NCI-H2081 treated with DMSO at 0.1 percent for 48 hours (cell line): ENCODE measurements at places on chromosomes 12 and 14.

DNA sequence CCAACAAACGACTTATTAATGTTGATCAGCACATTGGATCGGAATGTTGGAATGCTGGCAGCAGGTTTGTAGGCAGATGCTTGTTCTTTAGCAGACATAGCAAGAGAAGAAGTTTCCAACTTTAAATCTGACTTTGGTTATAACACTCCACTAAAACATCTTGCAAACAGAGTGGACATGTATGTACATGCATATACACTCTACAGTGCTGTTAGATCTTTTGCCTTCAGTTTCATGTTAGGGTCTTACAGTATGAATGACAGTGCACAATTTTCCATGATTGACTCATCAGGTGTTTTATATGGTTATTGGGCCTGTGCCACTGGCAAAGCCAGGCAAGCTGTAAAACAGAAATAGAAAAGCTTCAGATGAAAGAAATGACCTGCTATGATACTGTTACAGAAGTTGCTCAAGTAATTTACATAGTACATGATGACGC is 14.3 kb upstream of the DHRS7 start:
- DNase-seq, result no peak

- no peak for DNase-seq
Observed at GRCh38 chr14:75418850-75419768, 8.7 kb upstream of the JDP2 start.

DNA sequence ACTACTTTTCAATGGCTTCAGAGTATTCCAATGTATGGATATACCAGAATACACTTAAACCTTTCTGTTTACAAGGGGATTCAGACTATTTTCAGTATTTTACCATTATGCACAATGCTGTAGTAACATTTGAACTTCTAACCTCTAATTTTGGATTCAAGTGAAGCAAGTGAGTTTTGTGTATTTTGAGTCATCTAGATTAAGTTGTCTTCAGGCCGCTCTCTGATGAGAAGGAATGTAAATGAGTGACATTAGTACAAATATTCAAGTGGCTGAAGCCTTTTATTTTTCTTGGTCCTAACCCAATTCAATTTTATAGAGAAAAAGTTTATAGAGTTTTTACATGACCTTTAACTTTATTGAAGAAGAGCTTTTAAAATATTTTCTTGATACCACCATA is 125.6 kb downstream of the PDE3A start:
- DNase-seq, result no peak

GRCh38 chr14:57462551-57462950 is 31.1 kb downstream of the CCDC198 start:
- DNase-seq, result no peak

GRCh38 chr14:89855961-89856656 is 98.4 kb downstream of the EFCAB11 start:
- DNase-seq, result no peak

GRCh38 chr14:89394972-89395371 is 22.1 kb downstream of the FOXN3 start:
- DNase-seq, result no peak

GRCh38 chr12:53381731-53382630 is 2.0 kb downstream of the SP1 start:
- no peak for DNase-seq

GRCh38 chr12:109727039-109727723 is 13.6 kb downstream of the FAM222A start:
- DNase-seq, result no peak

GRCh38 chr12:128356547-128356946 is 89.6 kb downstream of the TMEM132C start:
- no peak for DNase-seq

DNA sequence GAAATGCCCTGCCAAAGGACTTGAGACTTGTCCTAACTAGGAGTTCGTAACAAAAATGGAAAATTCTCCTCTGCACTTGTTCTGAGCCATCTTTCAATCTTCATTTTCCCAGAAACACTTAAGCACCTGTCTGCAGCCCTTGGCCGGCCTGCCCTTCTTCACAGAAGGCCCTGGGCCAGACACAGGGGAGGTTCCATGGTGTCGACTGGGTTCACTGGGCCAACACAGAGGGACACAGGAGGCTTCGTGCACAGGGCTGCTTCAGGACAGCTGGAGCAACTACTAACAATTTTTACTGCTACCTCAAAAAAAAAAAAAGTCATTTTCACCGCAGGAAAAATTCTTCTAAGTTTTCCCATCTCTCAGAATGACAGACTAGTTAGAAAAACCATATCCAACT is 19.6 kb downstream of the NID2 start:
- no peak for DNase-seq

DNA sequence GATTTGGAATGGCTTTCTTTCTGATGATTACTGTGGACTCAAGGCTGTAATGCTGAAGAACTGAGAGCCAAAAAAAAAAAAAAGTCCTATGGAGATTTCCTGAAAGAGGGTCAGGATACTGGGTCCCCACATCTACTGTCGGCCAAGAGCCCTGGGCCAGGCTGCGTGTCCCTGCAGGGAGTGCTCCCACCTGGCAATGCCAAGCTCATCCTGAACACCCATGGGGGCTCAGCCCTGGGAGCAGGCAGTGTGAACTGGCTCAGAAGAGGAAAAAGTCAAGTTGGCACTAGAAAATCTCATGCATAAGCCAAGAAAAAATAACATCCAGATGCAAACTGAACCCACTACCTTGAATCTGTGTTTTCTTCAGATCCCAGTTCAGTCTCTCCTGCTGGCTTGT is 35.0 kb upstream of the SMOC1 start:
- DNase-seq, result no peak

DNA sequence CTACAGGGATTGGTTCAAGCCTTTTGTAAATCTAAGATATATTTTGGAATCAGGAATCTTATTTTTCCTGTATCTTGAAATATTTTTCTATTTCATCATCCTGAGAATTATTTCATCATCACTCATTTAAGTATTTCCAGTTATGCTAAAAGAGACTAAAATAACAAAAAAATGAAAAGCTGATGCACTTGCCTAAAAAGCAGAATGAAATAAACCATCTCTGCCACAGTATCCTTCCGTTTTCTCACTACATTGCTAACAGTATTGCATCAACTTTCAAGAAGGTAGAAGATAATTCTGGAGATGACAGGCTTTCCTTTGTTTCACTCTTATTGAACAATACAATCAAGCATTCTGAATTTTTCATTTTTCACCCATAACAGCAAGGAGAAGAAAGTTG is 31.1 kb upstream of the EIF5 start:
- no peak for DNase-seq

DNA sequence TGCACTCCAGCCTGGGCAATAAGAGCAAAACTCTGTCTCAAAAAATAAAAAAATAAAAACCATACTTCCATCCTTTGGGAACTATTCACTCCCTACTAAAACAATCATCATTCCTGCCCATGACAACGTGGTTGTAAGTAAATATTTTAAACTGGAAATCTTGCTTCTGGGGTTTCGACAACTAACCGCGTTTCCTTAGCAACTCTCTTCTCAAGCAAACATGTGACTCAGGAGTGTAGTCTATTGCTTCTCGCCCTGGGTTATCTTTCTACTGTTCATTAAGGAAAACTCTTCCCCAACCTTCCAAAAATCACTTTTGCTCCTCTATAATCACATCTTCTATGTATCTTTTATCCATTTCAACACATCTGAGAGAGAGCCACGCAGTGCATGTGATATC is 21.8 kb downstream of the APPL2 start:
- no peak for DNase-seq

GRCh38 chr14:59098377-59098776 is 90.1 kb upstream of the DAAM1 start:
- no peak for DNase-seq

DNA sequence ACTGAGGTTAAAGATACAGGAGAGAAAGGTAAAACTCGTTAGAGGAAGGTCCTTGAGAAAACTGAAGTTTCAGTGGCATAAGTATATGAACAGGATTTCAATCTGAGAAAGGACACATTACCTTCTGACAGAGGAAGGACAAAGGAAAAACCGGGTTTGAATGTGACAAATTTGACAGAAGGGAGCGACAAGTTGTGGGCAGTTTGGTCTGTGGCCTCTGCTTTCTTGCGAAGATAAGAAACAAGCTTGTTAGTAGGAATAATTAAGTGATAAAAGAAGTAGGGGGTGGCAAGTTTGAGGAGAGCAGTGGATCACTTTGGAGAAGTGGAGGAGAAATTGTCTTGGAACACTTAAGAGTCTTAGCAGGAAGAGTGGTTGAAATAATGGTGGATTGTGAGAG is 5.1 kb downstream of the MON2 start:
- no peak for DNase-seq

DNA sequence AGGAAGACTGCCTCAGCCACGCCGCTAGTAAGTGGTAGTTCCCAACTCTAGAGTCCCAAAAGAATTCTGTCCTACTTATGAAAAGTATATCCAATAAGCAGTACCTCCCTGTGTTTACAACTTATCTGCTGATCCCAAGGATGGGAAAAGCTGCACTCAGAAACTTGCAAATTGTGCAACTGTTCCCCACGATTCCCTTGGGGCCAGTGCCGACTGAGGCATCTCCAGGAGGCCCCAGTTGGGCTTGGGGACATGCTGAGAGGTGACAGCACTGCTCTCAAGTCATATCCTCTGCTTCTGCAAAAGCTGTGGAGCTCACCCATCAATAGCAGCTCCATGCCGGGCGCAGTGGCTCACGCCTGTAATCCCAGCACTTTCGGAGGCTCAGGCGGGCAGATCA is 23.7 kb downstream of the SPRING1 start:
- no peak for DNase-seq

DNA sequence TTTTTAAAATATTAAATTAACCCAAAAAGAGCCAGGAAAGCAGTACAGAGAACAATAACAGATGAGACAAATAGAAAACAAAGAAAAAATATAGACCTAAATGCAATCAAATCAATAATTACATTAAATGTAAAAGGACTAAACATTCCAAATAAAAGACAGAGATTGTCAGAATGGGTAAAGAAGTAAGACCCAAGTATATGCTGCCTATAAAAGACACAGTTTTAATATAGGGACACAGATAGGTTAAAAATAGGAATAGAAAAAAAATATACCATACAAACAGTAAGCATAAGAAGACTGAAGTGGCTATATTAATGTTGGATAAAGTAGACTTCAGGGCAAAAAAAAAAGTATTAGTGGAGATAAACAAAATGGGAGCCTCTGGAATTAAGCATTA is 163.1 kb upstream of the BCL2L14 start:
- DNase-seq, result no peak

DNA sequence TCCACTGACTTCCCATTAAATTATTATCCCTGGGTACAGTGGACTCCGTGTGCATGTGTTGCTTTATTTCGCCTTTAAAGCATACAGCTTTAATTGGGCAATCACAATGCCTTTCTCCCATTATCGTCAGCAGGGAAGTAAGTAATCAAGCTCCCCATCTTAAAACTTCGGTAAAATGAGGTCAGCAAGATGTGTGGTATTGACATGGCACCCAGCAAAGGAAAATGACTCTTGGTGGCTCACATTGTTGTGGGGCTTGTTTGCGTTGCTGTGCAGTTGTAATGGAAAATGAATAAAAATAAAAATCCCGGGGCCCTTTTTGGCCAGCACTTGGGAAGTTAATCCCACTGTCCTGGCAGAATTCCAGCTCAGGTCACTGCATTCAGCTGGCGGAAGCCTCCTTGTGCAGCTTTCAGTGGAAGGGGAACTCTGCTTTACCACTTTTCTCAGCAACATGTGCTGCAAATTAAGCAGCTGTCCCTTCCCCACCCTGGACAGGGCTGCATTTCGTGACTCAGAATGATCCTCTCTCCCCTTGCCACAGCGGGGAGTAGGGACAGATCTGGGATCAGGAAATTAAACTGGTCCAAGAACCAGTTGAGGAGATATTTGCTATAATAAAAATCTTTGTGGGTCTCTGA is 13.9 kb upstream of the ATP2A2 start:
- DNase-seq, result peak; percentile 83

GRCh38 chr14:35391388-35391710 is 13.2 kb downstream of the NFKBIA start:
- DNase-seq, result no peak

GRCh38 chr14:103341250-103342129 is 7.5 kb downstream of the EIF5 start:
- DNase-seq, result no peak

DNA sequence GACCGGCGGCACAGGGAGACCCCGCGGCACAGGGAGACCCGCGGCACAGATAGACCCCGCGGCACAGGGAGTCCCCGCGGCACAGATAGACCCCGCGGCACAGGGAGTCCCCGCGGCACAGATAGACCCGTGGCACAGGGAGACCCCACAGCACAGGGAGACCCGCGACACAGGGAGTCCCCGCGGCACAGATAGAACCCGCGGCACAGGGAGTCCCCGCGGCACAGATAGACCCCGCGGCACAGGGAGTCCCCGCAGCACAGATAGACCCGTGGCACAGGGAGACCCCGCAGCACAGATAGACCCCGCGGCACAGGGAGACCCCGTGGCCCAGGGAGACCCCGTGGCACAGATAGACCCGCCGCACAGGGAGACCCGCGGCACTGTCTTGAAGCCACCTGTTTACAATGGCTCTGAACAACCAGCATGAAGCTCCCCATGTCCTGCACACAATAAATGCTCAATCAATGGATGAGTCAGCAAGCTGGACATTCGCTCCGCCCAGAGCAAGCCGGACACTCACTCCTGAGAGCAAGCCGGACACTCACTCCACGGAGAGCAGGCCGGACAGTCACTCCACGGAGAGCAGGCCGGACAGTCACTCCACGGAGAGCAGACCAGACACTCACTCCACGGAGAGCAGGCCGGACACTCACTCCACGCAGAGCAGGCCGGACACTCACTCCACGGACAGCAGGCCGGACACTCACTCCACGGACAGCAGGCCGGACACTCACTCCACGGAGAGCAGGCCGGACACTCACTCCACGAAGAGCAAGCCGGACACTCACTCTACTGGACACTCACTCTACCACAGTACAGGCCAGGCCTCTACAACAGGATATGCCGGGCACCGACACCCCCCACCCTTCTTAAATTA is 121.9 kb downstream of the RFLNA start:
- DNase-seq, result no peak

DNA sequence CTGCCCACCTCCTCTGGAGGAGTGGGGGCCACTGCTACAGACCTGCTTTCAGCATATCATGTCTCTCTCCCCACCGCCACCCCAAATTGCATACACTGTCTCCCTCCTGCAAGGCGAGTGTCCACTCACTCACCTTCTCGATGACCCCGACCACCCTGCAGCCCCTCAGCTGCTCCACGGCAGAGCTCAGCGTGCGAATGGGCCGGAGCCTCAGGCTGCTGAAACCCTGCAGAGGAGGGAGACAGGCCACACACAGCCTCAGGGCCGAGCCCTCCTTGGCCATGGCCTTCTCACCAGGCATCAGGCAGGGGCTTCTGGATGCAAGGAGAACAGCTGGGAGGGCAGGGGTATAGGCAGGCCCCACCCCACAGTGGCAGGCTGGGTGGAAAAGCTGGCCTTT is 4.7 kb downstream of the RPS6KL1 start:
- no peak for DNase-seq

GRCh38 chr14:103230658-103231334 is 103.2 kb upstream of the EIF5 start:
- DNase-seq, result no peak
